SK-N-SH (cell line): ENCODE measurements at places on chromosomes 12 and 14. TPM values are rescaled to one million over a fixed set of nuclear protein-coding genes. Genes with fewer than 3 reads are reported as not detected.

Gene AGAP2
- 3.9 and 5.2 TPM in 2 replicates for polyA plus RNA-seq

DNA sequence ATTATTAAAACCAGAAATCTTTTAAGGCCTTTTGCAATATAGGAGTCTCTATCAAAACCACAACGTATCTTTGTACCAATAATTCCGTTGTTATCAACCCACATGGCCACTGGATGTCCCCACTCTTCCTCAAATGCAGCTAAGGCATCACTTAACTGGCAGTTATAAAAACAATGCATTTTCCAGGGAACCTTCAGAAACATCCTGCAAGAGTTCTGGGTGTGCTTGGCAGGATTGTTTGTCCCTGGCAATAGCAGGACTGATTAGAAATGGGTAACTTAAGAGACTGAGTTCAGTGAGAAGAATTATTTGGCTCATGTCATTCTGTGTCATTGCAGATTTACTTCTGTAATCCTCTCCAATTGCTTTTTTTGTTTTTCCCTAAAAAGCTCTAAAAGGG is 112.0 kb downstream of the SLC15A5 start:
- peak; percentile 16 for DNase-seq

Gene HOXC12
- polyA plus RNA-seq, result not detected in 2 replicates

- DNase-seq, result no peak
Measured at GRCh38 chr12:100799770-100800169, 5.2 kb downstream of the ANO4 start.

DNA sequence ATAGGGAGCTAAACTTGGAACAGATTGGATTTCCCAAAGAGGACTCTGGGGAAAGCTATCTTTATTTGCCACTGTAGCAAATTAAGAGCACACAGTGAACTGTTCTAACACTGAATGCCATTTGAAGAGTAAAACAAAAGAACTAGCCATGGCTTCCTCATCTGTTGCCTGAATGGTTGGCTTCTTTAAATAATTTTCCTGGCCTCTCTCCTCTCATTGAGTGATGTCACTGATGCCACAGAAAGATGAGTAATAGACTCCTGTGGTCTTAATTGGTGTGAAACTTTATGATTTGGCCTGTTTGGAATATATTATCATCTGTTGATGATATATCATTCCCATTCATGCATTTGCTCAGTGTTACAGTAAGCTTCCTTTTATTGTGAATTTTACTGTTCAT is 42.5 kb downstream of the WDR20 start:
- no peak for DNase-seq

- DNase-seq, result no peak
Measured at GRCh38 chr12:121523741-121524140, 57.1 kb downstream of the KDM2B start.

Gene CLEC4E
- not detected in 2 replicates for polyA plus RNA-seq

DNA sequence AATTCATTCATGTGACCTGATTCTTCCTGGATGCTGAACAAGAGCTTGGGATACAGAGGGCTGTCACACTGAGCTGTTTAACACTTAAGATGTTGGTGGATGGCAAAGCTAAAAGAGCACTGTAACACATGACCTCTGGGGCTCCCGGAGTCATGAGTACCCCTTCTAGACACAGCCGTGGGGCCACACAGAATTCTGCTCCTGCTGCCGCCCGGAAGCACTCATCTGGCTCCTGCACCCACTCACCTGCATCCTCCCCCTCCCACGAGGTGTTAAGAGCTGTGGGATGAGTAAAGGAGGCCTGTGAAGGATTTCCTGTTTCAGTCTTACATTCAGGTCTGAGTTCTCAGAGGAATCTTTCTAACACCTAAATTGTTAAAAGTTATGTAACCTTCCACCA is 78.0 kb upstream of the SSTR1 start:
- no peak for DNase-seq

Gene TSPAN8
- polyA plus RNA-seq, result 0.31 and 1.3 TPM in 2 replicates

DNA sequence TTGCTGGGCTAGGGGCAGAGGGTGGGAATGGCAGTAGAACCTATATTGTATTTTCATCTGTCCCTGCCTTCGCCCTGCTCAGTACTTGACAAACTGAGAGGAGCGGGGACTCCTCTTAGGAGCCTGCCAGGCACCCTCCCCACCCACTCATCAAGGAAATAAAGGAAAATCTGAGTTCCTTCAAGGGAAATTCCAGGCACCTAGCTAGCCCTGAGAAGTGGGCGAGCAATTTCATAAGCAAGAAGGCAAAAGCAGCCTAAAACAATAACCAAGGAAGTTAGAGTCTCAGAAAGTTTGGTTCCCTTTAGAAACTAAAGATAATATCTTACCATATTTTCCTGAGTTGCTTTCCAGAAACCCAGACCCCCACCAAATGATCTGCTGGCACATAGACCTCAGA is 10.6 kb upstream of the PLEKHD1 start:
- no peak for DNase-seq

DNA sequence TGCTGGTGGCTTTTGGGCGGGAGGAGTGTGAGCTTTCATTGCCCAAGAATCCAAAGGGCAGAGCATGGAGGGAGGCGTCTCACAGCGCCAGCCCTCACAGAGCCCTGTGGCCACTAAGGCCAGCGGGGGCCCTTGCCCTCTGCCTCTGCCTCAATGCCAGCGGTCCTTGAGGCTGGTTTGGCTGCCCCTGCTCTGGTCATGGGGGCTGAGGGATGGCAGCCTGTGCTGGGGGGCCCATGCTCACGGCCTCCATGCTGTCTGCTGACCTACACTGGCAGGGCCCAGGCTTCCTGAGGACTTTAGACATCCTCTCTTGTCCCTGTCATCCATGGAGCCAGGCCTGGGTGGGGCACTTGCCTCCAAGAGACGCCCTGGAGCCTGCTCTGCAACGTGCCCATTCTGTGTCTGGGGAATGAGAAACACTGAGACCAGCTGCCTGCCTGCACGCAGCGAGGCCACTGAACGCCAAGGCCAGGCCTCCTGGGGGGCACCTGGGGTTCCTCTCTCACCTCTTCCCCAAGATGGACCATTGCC is 143.4 kb downstream of the KIF26A start:
- no peak for DNase-seq

- DNase-seq, result no peak
Measured at GRCh38 chr12:26121323-26122060, 3.3 kb downstream of the BHLHE41 start.

GRCh38 chr12:50764286-50765094 is 589 bp downstream of the ATF1 start:
- DNase-seq, result peak; percentile 91

DNA sequence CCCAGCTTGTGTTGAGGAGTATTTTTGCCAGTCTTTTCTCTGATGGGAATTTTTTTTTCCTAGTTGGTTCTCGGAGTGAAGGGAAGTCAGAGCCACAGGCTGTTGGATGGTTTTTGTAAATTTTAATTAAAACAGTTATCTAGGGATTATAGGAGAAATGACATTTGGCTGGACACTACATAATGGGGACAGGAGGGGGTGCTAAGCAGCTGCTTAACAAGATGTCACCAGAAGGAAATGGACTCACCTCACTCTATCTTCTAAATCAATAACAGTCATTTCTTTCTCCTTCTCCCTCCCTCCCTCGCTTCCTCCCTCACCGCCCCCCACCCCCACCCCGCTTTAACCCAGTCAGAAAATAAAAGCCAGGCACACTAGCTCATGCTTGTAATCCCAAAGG is 93.4 kb upstream of the TMEM233 start:
- no peak for DNase-seq

GRCh38 chr12:52947738-52948423 is 1.0 kb upstream of the KRT18 start:
- no peak for DNase-seq

Gene PPP1R36
- polyA plus RNA-seq, result 0.08 and 0.15 TPM in 2 replicates

DNA sequence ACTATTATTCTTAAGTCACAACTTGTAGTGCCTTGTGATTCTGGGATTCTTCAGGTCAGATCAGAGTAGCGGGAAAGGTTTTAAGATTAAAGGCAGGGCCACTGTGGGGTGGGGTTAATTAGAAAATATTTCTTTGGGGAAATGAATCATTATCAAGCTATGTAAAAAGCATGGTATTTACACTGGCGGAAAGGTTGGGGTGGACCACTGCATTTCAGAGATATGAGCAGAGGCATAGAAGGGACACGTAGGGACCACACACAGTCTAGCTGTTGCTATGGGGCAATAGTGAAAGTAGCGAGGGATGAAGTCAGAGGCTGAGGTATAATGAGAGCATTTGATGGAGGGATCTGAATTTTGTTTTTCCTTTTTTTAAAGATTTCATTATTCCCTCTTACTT is 31.7 kb upstream of the KCNH3 start:
- DNase-seq, result no peak

- peak; percentile 82 for DNase-seq
Measured at GRCh38 chr14:104436741-104437701, 142.5 kb upstream of the C14orf180 start.

Gene AP1G2
- polyA plus RNA-seq, result 88.3 and 114 TPM in 2 replicates

- DNase-seq, result no peak
Measured at GRCh38 chr14:37598747-37599506, 3.5 kb downstream of the TTC6 start.

GRCh38 chr14:39369029-39369428 is 63.2 kb downstream of the FBXO33 start:
- DNase-seq, result no peak

DNA sequence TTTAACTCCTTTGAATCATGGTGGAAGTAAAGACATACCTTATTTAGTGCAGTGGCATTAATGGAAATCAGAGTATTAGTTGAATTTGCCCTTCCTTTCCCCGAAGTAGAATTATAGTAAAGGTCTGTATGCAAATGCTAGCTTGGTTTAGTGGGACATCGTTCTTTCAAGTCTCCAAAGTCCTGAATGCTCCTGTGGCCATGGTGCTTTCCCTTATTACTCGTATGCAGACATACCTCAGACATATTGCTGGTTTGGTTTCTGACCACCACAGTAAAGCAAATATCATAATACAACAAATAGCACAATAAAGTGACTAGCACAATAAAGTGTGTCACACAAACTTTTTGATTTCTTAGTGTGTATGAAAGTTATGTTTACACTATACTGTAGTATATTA is 52.3 kb downstream of the MNAT1 start:
- no peak for DNase-seq

Gene PALS1
- polyA plus RNA-seq, result 8.0 and 11.5 TPM in 2 replicates

DNA sequence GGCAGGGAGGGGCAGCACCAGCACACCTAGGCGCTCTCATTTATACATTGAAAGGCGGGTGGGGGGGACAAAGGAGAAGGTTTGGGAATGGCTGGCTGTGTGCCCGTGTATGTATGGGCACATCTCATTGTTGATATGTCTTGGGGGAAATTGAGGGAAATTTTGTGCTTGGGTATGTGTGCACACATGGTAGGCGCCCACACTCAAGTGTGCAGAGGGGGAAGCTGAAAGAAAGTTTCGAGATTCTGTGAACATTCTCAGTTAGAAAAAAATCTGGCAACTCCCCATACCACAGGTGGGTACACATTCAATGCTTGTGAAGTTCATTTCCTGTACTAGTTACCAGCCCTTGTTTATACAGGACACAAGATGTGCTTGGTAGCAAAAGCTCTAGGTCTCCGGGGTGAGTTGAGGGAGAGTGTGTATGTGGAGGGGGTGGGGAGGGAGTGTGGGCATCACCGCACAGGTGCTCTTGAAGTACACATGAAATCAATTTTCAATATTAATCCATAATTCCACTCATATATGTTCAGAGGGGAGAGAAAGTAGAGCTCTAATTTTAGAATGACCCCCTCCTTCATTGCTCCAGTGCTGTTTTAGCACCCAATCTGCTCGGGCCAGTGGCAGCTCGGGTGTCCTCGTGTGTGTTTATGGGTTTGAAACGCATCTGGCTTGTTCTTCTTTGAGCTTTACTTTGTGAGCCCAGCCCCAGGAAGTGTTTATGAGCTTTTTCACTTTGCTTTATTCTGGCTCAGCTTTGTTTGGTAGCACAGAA is 286.0 kb downstream of the ZFP36L1 start:
- no peak for DNase-seq

DNA sequence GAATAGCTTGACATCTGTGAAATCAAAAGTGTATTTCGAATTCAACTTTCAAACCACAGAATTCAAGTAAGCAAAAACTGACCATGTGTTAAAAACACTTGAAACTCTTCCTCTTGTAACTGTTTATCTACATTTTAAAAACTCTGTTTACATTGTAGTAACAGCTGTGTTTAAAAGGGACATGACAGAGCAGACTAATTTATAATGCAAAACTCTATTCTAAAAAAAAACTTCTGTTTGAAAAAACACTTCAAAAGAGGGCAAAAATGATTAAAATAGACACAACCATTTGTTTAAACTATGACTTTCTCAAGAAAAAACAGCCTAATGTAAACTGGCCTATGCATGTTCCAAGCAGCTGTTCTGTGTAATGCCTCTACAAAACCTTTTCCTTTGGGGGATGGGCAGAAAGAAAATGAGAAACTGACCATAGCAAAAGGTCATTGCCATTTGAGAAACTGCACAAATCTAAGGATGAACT is 149.1 kb upstream of the HMGA2 start:
- no peak for DNase-seq

DNA sequence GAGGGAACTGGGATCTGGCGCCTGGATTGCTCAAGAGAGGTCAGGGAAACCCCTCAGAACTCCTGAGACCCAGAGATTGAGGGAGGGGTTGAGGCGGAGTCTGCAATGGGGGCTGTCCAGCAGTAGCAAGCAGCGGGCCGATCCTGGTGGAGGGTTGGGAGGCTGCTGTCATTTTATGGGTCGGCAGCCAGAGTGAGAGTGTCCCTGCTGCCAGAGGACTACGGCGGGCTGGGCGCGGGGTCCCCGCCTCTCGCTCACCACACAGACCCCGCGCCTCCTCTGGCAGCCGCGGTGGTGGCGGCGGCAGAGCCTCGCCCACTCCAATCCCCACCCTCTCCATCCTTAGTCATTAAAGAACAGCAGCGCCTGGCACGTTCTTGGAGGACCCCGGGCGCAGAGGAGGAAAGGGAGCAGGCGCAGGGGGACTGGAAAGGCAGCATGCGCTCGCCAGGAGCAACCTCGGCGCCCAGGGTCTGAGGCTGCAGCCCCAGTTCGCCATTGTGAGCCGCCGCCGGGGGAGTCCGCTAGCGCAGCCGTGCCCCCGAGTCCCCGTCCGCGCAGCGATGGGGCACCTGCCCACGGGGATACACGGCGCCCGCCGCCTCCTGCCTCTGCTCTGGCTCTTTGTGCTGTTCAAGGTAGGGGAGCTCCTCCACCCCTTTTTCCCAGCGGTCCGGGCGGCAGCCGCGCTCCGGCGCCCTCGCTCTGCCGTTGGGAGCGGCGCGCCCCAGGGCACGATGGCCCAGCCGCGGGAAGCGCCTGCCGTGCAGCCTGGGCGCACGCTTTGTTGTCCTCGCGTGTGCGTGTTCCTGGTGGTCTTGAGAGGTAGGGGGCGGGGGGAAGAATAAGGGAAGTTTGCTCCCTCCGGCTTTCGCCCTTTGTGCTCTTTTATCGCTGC is at the start of gene PTPRO:
TSS of gene PTPRO (plus strand) at position 345 of the 898 bp plus-strand sequence.
- peak; percentile 80 for DNase-seq

Gene KRT74
- not detected in 2 replicates for polyA plus RNA-seq

DNA sequence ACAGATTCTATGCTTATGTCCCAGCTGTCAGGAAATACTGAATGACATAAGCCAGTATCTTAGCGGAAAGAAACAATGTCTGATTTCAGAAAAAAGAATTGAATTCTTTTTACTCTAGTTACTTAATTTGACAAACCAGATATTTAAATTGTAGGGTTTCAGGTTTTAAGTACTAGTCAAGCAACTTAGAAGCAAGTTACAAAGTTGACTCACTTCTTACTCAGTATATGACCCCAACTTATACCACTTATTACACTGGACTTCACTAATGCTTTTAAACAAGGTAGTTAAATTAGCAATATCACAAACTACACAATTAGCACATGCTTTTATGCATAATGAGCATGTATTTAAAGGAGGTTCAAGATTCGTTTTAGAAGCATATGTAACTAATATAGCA is 7.1 kb downstream of the GMFB start:
- no peak for DNase-seq
